ENCODE measurements at places on chromosomes 12 and 14.

GRCh38 chr14:105503296-105503640 lies 12.2 kb downstream of the TEDC1 start:
- DNase-seq = no peak

DNA sequence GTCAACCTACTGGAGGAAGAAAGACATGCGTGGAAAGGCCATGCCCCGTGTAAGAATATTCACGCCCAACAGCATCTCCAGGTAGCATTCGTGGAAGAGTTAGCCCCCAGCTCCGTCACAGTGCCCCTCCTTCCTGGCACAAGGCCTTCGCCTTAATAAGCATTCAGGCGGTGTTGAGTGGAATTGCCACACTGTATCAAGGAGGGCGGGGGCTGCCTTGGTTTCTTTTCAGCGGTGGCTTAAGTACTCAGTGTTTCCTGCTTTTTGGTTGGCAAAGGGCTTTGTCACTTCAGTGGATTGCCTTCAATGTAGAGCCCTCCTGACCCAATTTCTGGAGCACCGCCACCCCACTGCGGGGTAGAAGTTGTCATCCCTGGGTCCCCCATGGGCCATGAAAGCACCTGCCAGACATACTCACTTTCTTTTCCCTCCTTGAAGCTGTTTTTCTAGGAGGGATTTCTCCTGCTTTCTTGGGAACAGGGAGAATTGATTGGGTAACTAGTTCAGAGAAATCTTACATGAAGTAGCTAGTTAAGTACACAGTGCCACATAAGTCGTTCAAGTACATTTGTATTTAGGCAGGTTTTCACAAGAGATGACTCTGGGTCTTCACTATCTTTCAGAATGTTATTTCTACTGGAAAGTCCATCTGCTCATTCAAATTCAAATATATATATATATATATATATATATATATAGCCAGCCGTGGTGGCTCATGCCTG lies 65.5 kb upstream of the STON2 start:
- DNase-seq = no peak

DNA sequence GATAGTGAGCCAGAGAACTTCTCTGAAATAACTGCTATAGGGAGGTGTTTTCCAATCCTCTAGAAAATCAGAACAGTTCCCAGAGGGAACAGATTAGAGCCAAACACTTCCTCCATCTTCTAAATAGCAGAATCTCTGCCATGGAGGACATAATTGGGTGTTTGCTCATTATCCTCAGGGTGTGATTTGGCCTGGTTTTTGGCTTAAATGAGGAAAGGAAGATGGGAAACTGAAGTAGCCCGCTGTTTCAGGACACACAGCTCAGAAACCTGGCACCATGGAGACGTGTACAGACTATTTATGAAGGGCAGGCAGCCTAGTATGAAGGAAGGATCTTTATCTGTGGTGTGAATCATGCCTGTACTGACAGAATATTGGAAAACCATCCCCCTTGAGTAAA lies 231.7 kb upstream of the PRKD1 start:
- DNase-seq = no peak

DNA sequence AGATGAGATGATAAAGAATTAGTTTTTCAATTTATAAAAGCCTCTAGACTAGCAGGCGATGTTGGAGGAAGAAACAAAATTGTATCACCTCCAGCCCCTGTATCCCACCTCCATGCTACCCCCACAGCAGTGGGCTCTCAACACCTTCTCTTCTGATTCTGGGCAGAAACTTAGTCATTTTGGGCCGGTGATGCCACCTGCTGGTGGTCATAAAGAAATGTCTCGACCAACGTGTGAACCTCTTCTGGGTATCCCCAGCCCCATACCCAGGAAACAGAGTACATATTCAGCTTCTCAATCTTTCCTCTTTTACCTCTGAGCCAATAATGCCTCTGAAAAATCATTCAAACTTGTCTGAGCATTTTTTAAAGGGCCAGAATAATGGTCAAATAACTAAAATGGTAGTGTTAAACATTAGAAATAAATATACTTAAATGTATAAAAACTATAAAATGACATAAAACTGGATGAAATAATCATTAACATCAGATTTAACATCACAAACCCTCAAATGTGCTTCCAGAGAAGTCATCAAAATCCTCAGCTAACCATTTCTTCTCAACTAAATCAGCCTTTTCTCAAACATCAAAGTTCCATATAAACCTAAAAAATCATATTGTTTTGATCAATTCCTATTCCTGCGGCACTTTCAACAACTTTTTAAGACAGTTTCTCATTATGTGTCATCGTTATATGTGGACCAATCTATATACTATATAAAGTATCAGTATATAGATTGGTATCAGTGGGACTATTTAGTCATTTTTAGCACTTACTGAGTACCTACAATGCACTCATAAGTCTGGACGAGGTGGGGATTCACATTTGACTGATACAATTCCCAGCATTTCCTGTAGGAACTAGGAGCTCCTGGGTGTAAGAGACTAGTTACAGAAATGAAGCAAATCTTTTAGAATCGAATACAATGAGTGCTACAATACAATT lies 69.4 kb downstream of the ATXN2 start:
- DNase-seq = peak; percentile 53

DNA sequence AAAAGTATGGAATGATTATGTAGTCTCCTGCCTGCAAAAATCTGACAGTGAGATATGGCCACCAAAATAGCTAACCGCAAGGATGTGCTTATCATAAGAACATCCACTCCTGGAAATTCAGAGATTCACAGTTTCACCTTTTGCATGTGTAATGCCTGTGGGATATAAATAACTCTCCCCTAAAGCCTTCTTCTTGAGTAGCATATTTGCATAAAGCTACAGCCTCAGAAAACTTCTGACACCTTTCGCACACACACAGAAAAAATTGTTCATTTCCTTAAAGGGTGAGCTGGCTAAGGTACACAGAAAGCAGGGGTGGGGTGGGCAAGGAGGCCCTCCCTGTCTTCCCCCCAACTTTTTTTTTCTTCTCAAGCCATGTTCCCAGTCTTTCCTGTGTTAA lies 3.1 kb upstream of the IGF1 start:
- DNase-seq = peak; percentile 6

DNA sequence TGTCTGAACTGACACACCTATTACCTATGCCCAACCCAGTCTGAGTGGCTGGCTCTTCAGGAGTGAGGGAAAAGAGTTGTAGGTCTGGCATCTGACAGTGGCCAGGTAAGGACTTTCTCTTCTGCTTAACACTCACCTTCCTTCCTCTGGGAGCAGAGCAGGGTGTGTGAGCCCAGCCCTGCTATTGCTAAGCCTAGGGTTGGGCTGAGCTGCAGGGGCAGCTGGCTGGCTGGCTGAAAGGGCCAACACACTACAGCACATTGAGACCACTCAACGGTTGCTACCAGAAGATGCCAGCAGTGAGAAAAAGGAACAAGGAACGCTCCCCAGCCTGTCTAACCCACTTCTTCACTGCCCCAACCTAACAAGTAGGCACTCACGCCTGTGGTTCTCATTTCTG lies 201.2 kb downstream of the DPF3 start:
- no peak for DNase-seq

- DNase-seq = no peak
Observed at GRCh38 chr12:105864316-105864715, 274.4 kb downstream of the NUAK1 start.

GRCh38 chr12:78275886-78276285 lies 445.2 kb downstream of the NAV3 start:
- DNase-seq = no peak

GRCh38 chr12:41801261-41801660 lies 343.4 kb downstream of the GXYLT1 start:
- no peak for DNase-seq

DNA sequence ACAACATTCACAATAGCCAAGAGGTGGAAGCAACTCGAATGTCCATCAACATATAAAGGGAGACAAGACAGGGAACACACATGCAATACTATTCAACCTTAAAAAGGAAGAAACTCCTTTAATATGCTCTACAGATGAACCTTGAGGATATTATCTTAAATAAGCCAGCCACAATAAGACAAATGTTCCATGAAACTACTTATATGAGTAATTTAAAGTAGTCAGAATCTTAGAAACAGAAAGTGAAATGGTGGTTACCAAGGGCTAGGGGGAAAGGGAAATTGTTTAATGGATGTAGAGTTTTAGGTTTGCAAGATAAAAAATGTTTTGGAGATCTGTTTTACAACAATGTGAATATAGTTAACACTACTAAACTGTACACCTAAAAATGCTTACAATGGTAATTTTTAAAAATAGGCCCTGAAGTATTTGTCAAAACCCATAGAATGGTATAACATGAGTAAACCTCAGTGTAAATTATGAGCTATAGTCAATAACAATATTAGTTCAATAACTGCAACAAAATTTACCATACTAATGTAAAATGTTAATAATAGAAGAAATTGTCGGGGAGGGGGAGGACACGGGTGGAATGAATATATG lies 71.1 kb downstream of the EGLN3 start:
- DNase-seq = no peak

DNA sequence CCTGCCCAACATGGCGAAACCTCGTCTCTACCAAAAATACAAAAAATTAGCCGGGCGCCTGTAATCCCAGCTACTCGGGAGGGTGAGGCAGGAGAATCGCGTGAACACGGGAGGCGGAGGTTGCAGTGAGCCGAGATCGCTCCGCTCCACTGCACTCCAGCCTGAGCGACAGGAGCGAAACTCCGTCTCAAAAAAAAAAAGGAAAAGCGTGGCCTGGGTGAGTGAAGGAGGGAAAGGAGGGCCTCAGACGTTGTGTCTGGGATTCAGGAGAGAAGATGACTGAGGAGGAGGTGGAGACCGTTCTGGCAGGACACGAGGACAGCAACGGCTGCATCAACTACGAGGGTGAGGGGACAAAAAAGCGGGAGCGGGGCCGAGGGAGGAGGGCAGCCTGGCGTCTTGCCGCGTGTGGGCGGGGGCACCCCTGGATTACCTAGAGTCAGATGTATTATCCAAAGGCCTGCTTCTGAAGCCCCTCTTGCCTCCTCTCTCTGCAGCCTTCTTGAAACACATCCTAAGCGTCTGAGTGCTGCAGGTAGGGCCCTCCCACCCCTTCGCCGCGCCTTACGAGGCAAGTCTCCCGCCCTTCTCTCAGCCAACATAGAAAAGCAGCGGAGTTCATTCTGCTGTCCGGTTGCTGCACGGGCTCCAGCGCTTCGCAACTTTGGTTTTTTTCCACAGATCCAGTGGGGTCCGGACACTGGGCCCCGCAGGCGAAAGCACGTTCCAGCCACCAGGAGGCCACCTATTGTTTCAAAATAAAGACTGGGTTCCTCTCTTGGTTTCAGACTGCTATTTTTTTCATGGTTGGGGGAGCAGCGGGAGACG lies 744 bp upstream of the MYL6 start:
- DNase-seq = peak; percentile 72
